ENCODE measurements at places on chromosomes 11 and 22.

GRCh38 chr11:34653851-34654482 is 33.1 kb downstream of the EHF start:
- DNase-seq: no peak

DNA sequence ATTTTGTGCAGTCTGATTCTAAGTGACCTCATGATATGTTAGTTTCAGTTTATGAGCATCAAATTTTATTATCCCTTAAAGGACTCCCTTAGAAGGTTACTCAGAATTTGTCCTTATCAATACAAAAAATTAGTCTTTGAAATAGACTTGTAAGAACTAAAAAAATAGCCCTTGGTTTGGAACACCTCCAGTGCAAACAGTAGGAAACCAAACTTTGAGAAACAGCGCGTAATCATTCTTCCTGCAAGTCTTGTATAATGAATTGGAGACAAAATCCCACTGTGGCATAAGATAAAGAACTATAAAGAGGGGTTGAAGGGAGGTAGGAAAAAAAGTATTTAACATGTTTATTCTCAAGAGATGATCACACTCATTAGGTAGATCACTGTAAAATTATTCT is 10.8 kb upstream of the MSANTD4 start:
- DNase-seq: no peak

DNA sequence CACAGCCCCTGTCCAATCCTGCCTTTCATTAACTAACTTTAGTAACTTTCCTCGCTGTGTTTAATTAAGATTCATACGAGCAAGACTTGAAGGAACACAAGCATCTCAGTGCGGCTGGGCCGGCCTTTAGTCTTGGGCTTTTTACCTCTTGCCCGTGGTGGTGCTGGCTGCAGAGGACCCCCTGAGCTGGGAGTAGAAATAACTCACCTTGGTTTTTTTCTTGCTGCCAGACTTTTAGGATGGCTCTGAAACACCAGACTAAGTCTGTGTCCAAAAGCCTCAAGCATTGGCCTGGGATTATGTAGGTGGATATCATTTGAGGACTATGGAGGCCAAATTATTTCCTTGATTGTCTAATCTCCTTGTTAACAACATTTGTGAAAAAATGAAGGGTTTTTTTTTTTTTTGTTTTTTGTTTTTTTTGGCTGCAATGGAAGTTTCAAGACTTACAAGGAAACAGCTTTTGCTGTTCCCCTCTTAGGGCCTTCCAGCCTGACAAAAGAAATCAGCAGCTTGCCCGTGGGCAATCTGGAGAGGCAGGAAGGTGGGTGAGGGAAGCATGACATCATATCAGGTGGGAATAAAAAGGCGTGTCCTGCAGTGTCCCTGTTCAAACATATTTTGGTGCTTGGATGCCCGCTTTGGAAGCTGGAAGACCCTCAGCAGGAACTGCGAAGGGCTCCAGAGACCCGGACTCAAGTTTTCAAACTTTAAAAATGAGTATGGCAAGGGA is 44.0 kb downstream of the SMIM38 start:
- no peak for DNase-seq

GRCh38 chr11:103368145-103368544 is 258.9 kb downstream of the DYNC2H1 start:
- no peak for DNase-seq

DNA sequence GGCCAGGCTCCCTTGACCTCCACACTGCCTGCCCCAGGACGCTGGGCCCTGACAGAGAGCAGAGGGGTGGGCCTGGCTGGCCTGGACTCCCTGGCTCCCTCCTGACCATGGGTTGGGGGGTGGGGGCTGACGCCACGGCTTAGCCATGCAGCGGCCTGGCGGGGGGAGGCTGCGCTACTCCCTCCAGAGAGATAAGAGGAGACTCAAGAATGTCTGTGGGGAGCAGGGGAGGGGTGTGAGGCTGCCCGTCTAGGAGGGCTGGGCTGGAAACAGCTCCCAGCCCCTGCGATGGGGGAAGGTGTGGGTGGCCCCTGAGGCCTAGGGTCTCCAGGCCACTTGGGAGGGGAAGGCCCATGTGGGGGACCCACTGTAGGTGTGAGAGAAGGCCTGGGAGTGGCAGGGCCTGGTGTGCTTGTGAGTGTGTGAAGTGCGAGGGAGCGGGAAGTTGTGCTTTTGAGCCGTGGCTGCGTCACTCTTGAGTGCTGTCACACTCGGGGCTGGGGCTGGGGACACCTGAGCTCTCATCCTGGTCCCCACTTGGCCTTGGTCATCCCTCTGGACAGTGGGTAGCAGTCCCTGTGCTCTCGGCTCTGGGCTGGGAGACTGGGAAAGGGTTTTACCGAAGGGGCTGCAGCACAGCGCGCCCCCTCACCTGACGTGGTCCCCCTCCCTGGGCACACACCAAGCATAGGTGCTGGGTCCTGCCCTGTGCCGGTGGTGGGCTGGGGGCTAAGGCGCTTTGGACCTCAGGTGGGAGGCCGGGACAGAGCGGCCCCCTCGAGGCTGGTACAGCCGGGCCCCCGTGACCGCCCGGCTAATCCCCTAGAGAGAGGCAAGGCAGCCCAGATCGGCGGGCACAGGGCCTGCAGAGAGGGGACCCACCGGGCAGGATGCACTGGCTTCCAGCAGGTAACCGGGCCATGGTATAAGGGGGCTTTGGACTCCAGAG is 2.4 kb downstream of the MYRF start:
- no peak for DNase-seq

DNA sequence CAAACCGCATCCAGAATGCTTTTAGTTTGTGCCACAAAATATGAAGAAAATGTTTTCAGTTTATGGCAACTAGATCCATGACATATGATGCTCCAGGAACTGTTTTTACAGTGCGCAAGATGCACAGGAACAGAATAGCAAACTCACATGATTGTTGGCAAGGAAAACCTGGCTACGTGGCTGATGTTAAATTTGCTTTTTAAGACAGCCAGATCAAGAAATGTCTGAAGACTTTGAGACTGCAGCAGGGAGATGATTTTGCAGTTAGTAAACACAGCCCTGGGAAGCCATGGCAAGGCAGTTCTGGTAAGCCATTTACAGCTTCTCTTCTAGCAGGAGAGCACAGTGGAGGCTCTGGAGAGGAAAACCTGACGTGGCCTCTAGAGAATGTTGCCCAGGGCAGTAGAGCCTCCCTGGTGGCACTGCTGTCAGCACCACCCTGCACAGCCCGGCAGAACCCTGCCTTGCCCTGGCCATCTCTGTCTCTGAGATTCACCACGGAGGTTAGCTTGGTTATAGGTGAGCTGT is 69.8 kb upstream of the TNRC6B start:
- DNase-seq: no peak

GRCh38 chr11:19241260-19242178 is 774 bp upstream of the E2F8 start:
- no peak for DNase-seq

- DNase-seq: no peak
Observed at GRCh38 chr11:76610871-76611475, 59.6 kb downstream of the LRRC32 start.

DNA sequence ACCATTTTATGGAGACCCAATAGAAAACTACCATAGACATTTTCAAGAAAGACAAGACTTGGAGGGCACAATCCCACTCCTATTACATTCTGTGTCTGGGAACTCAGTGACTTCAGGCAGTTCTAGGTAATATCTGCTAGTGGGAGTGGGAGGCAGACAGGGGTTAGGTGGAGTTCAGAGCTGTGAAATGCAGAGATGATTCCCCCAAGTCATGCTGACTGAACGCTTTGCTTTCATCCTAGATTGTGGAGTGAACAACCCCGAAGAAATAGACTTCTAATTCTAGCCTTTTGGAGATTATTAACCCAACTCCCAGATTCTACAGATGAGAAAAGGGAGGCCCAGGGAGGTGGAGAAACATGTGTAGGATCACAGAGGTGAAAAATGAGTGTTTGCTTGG is 437.8 kb upstream of the CADM1 start:
- no peak for DNase-seq

- DNase-seq: no peak
Observed at GRCh38 chr11:27293515-27294417, 69.2 kb downstream of the CCDC34 start.

DNA sequence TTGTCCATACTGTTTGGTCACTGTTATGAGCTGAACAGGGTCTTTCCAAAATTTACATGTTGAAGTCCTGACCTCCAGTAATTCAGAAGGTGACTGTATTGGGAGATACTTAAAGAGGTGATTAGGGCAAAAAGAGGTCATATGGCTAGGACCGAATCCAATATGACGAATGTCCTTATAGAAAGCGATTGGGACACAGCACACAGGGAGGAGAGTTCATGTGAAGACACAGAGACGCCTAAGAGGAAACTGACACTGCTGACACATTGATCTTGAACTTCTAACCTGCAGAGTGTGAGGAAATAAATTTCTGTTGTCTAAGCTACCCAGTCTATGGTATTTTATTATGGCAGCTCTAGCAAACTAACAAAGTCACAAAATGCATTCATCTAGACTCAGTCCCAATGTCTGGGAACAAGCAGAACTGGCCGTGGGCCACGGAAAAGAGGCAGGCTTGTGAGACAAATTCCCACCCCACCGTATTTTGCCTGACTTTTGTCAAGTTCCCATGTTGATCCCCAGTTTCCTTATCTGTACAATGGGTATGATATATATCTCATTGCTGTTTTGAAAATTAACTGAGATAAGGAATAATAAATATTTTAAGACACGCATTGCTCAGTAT is 295.0 kb downstream of the NTM start:
- no peak for DNase-seq

DNA sequence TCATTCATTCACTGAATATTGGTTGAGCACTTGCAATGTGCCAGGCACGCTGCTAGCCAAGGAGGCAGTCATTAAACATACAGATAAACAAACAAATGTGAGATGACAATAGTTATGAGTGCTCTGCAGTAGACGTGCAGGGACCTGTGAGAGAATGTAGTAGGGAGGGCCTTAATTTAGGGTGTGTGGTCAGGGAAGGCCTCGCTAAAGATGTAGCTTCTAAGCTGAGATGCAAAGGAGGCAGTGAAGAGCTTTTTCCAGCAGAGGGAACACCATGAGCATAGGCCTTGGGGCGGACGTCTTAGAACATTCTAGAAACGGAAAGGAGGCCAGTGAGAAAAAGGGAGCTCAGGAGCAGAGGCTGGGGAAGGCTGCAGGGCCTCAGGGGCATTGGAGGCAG is 789 bp upstream of the NCF4 start:
- DNase-seq: no peak

GRCh38 chr11:65849366-65849765 is 8.6 kb downstream of the CFL1 start:
- no peak for DNase-seq

GRCh38 chr11:1014276-1014675 is 22.2 kb downstream of the MUC6 start:
- DNase-seq: no peak

GRCh38 chr11:44561275-44561805 is 4.1 kb upstream of the CD82 start:
- DNase-seq: no peak

DNA sequence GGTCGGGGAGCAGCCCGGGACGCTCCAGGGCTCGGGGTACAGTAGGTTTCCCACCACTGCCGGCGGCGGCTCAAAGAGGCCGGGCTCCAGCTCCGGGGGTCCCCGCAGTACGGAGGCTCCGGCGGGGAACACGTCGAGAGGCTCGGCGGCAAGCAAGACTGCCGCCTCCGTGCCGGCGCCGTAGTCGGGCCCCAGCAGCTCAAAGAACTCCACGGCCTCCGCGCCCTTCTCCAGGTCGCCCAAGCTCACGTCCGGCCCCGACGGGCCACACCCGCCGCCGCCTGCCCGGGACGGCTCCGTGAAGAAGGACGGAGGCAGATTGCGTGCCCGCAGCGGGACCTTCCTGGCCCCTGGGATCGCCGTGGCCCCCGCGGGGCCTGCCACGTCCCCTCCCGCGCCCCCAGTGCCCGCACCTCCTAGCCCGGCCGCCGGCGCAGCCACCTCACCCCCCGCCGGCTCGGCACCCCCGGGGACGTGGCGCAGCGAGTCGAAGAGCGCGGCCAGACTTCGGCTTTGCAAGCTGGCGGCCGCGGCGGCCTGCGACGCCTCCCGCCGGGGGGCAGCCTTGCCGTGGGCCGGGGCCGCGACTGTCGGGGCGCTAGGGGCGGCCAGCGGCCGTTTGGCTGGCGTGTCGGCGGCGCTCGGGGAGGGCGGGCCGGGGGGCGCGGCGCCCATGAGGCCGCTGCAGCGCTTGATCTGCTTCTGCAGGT is 775 bp downstream of the FAM181B start:
- no peak for DNase-seq

DNA sequence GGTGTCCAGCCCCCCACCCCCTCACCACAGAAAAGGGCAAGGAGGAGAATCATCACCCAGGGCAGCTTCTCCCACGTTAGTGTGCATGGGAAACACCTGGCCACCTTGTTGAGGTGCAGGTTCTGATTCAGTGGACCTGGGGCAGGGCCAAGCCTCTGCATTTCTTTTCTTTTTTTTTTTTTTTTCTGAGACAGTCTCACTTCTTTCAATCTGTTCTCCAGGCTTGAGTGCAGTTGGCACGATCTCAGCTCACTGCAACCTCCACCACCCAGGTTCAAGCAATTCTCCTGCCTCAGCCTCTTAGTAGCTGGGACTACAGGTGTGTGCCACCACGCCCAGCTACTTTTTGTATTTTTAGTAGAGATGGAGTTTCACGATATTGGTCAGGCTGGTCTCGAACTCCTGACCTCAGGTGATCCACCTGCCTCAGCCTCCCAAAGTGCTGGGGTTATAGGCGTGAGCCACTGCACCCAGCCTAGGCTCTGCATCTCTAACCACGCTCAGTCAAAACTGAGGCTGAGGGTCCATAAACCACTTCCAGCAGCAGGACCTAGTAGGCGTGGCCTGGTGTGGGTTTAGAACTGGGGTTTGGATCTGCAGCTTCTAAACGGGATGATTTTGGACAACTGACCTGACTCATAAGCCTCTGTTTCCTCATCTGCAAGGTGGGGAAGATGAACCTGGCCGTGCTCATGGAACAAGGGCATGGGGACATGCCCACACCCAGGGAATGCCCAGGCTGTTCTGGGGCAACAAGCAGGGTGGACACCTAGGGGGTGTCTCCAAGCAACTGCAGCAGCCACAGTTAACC is 734 bp downstream of the ZP1 start:
- no peak for DNase-seq

GRCh38 chr11:12411806-12412727 is 34.7 kb downstream of the PARVA start:
- DNase-seq: no peak

- no peak for DNase-seq
Observed at GRCh38 chr11:33068611-33069340, 29.4 kb downstream of the TCP11L1 start.

- DNase-seq: no peak
Observed at GRCh38 chr11:128323381-128323780, 264.0 kb downstream of the ETS1 start.

DNA sequence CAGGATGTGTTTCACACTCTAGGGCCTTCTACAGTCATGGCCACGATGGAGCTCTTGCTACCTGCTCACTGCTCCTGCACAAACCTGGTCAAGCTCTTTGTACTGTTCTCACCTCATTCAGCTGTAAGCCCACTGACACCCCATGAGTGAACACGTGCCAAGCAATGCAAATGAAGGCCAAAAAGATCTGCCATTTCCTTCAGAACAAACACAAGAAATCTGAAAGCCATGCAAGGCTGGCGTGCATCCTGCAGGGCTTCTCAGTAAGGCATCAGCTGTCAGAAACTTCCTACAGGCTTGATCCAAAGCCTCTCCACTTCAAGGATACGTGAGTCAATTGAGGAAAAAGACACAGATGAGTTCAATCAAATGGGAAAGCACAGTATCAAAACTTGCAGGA is 44.1 kb upstream of the NFRKB start:
- DNase-seq: no peak

Data from cortex of kidney (tissue), 1 donor.